ENCODE measurements at places on chromosomes 6 and 20. TPM values are rescaled to one million over a fixed set of nuclear protein-coding genes. Genes with fewer than 3 reads are reported as not detected.

DNA sequence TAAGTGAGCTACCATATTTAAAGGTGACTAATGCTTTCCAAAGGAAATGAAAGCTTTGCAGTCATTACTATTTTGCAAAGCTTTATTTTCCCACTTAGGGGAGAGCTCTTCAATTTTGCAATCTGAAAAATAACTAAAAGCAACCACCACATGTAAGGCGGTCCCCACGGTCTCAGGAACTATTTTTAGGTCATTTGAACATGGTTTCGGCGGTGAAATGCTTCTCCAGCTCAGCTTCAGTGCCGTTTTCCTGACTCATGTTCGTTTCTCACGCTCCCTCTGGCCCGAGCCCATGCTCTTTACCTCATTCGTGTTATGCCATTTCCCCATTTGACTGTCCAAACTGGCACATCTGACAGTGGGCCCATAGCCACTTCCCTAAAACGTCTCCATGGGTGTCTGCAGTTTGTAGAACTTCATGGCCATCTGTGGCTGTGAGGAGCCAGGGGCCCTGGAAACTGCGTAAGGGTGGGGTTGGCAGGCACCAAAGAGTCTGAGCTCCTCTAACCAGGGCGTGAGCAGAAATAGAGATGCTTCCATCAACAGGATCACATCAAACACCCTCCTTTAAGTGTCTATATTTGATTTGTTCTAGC is 46.5 kb downstream of the ADTRP start:
- no peaks in the 10 kb centered on the region for H3K36me3 ChIP-seq
- H3K27ac ChIP-seq = peak overlapping the region; percentile 48
- H3K4me1 ChIP-seq = peaks cover 11% of the 10 kb centered on the region
- no peaks in the 10 kb centered on the region for H3K27me3 ChIP-seq
- H3K4me3 ChIP-seq = no peak overlapping the region

DNA sequence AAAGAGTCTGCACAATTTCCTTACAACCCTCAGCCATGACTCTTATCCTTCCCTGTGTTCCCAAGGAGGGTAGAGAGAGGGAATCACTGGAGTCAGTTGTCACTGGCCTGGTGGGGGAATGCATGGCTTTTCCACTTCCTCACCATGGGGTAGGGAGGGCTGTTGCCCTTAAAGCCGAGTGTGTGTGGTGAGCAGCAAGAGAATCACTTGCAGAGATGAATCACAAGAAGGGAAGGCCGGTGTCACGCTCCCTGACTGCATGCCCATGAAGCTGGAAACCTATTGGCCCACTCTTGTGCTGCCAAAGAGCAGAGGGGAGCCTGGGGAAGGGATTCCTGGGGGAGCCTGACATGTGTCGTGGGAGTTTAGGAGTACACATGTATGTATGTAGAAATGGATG is 18.1 kb upstream of the BMP6 start:
- no peak overlapping the region for H3K4me3 ChIP-seq
- H3K36me3 ChIP-seq = no peaks in the 10 kb centered on the region
- no peak for DNase-seq
- H3K27ac ChIP-seq = no peak overlapping the region
- H3K27me3 ChIP-seq = no peaks in the 10 kb centered on the region
- no peaks in the 10 kb centered on the region for H3K4me1 ChIP-seq

DNA sequence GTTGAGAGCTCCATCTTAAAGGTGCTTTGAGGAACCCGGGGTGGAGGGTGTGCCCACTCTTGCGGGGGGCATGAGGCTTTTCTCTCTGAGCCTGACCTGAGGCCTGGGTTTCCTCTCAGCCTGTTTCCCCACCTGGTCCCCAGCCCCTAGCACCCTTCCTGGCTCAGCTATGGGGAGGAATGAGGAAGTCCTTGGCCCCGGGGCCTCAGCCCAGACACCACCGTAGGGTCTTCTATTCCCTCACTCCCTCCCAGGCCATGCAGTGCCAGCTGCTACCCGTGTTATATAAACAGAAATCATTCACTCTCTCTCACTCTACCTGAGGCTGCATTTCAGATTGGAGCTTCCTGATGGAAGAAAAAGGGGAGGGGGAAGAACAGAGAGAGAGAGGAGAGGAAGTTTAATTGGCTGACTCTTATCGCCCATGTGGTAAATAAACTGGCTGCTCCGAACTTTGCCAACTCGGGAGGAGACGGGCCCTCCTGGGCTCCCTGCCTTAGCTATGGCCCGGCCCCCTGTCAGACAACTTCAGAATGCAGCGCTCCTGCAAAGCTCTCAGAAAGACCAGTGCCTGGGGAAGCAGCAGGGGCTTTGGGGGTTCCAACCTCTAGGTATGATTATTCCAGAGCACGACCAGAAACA is 2.8 kb downstream of the CDH22 start:
- H3K27ac ChIP-seq = no peak overlapping the region
- H3K4me3 ChIP-seq = no peak overlapping the region
- H3K36me3 ChIP-seq = no peaks in the 10 kb centered on the region

GRCh38 chr6:118295336-118295735 is 252.8 kb upstream of the PLN start:
- no peaks in the 10 kb centered on the region for H3K36me3 ChIP-seq
- peak; percentile 26 for DNase-seq
- no peak overlapping the region for H3K4me3 ChIP-seq
- H3K27me3 ChIP-seq = no peaks in the 10 kb centered on the region
- H3K4me1 ChIP-seq = peaks cover 19% of the 10 kb centered on the region
- peak overlapping the region; percentile 72 for H3K27ac ChIP-seq

- H3K4me3 ChIP-seq = no peak overlapping the region
- no peaks in the 10 kb centered on the region for H3K36me3 ChIP-seq
- DNase-seq = no peak
- no peaks in the 10 kb centered on the region for H3K4me1 ChIP-seq
- no peaks in the 10 kb centered on the region for H3K27me3 ChIP-seq
- no peak overlapping the region for H3K27ac ChIP-seq
Observed at GRCh38 chr6:96164802-96165201, 149.0 kb downstream of the FUT9 start.

DNA sequence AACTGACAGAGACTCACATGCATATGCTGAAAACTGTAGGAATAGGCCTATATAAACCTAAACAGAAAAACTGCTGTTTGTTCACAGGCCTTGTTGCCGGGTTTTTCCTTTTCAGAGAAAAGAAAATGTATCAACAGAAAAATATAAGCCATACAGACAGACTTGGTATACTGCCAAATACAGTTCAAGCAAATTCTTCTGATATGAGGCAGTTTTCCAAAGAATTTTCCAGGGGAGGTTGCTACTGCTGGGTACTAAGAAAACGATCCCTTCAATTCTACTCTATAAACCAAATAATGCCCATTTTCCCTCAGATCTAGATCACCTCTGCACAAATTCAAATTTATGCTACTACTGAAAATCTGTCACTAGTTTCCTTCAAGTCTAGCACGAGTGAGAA is 59.4 kb downstream of the ME1 start:
- H3K27me3 ChIP-seq = no peaks in the 10 kb centered on the region
- H3K36me3 ChIP-seq = no peaks in the 10 kb centered on the region
- no peak overlapping the region for H3K4me3 ChIP-seq
- peaks cover 19% of the 10 kb centered on the region for H3K4me1 ChIP-seq

GRCh38 chr6:110822249-110822648 is 7.0 kb upstream of the CDK19 start:
- no peaks in the 10 kb centered on the region for H3K36me3 ChIP-seq
- no peak overlapping the region for H3K27ac ChIP-seq
- no peak overlapping the region for H3K4me3 ChIP-seq
- H3K27me3 ChIP-seq = no peaks in the 10 kb centered on the region

Gene PFDN4
- 66.8 TPM for total RNA-seq
